Common myeloid progenitor, CD34-positive (primary cell): ENCODE measurements at places on chromosomes 1 and 21.
A peak's percentile ranks its signal among the peaks of the same experiment; 100 is the strongest.

DNA sequence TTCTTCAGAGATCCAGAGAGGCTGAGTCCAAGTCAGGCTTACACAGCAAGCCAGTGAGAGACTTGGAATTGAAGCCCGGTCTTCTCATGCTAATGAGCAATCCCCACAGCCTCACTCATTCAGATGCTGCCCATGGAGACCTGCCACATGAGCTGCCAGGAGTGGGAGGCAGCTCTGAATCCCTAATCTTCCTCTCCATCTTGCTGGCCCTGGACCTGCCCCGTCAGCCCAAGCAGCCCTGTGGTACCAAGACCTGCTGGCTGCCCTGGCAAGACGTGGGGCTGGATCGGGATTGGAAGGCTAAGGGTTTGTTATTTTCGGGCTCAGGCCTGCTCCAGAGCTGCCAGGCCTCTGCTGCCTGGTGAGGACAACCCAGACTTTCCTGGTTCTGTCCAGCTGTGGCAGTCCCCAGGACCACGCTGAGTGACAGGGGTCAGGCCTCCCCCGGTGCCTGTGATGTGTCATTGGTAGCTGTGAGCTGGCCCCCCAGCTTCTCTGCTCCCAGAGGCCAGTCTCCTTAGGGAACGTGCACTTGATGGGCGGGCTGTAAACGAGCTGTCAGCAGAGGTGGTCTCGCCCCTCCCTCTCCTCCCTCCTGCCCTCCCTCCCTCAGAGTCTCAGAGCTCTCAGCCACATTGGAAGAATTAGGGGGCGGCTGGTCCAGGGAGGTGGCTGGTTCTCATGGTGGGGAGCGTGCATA is 135.0 kb downstream of the FOXD2 start:
- no peak for DNase-seq

GRCh38 chr1:184002071-184002470 is 35.5 kb downstream of the COLGALT2 start:
- DNase-seq, result no peak

DNA sequence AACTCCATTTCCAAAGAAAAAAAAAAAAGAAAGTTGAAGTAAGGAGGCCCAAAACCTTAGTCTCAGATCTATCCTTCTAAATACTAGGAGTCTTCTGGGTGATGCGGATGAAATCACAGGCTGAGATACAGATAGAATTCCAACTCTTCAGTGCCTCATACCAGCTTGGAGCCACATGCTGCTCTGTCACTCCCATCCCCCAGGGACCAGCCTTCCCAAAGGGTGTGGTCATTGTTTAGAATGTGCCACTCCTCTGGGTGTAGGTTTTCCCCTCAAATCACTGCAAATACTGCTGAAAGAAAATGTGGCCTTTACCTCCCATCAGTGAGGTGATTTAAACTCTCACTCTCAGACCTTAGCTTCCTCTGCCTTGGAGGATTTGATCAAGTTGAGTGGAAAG is 112.9 kb downstream of the CDC7 start:
- no peak for DNase-seq

- DNase-seq, result no peak
Measured at GRCh38 chr1:36567601-36568341, 85.1 kb upstream of the CSF3R start.

DNA sequence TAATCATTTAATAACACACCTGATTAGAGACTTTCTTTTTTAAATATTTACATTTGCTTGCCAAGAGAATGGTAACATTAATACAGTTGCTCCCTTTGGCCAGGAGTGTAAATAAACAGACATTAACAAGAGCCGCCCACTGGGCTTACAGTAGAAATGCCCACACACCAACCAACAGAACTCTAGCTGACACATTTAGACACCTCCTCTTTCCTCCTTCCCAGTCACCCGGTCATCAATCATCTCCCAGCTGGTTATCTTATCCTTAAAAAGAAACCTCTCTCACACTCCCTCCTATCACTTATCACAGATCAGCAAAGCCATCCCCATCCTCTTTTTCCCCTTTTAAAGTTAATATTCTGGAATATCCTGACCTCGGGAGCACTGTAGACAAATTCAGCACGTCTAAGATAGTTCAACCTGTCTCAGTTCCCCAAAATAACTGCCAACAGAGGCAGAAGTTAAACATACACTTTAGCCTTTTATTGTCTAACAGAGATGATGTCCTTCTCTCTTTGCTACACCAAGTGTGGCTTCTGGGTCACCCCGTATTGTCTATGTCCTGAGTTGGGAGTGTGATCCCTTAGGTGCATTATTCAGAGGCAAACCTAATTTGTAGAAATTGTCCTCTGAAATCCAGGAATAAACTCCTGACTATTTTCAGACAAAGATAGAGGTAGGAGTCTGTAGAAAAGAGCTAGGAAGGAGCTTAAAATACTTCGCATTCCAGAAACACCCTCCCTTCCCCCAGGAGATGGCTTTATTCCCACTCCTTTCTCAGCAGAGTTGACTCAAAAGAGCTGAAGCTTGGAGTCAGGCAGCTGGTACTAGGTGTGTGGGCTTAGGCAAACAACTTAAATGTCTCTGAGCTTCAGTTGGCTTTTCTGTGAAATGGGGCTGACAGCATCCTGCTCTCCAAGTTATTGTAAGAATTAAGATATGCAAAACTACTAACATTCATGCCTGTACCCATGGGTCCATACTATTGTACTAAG is 8.8 kb downstream of the MYCL start:
- peak; percentile 67 for DNase-seq

DNA sequence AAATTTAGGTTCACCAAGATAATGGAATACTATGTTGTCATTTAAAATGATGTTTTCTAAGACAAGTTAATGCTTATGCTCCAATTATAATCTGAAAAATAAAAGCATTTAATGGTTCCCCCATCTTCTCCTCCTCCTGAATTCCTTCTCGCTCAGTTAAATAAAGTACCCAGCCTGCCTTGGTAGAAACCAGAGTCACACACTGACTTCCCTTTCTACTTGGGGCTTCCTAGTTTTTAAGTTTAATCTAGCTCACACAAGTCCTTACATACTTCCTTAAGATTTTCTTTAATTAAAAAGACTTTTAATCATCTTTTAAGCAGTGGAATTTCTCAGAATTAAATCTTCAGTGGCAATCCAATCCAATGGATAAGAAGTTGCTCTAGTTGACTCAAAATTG is 32.9 kb downstream of the CD58 start:
- no peak for DNase-seq

DNA sequence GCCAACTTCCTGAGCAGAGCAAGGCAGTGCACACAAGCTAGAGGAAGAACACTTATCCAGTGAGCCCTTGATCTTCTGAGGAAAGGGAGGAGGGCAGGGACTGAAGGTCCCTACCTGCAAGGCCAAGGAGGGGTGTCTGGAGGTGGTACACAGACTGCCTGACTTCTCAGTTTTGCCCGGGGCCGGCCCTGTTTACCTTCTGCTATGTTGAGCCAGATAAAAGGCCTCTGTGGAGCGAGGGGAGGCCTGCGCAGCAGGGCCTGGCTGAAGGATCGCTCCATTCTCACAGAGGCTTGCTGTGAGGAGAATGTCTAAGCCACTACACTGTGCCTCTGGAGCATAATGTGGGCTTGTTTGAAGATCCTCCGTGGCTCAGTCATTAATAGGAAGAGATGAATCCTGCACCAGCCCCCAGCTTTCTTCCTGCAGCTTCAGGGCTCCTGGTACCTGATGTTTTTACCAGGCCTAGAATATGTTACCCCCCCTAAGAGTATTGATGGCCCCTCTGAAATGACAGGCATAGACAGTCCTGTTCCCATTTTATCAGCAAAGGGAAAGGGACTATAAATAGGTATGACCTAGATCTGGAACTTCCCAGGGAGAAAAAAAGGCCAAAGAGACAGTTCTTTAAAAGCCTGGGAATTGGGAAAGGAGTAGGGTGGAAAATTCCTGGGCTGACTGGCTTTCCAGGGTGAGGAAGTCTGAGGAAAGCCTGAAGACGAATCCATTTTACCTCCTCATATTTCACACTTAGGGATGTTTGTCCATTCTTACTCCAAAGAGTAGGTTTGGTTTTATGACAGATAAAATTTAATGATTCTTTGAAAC is 4.7 kb downstream of the POGK start:
- no peak for DNase-seq

DNA sequence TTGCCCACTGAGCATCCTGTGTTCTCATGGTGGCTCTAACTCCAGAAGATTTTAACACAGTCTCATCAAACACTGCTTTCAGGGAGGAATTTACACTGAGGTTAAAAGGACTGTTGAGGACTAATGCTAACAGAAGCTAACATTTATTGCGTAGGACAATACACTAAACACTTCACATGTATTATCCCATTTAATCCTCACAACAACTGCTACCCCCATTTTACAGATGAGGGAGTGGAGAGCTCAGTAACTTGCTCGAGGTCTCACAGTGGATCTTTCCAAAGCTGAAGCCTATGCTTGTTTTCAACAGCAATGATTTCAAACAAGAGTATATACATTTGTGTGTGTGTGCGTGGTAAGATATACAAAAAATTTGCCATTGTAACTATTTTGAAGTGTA is 13.9 kb downstream of the ATF3 start:
- DNase-seq, result no peak

DNA sequence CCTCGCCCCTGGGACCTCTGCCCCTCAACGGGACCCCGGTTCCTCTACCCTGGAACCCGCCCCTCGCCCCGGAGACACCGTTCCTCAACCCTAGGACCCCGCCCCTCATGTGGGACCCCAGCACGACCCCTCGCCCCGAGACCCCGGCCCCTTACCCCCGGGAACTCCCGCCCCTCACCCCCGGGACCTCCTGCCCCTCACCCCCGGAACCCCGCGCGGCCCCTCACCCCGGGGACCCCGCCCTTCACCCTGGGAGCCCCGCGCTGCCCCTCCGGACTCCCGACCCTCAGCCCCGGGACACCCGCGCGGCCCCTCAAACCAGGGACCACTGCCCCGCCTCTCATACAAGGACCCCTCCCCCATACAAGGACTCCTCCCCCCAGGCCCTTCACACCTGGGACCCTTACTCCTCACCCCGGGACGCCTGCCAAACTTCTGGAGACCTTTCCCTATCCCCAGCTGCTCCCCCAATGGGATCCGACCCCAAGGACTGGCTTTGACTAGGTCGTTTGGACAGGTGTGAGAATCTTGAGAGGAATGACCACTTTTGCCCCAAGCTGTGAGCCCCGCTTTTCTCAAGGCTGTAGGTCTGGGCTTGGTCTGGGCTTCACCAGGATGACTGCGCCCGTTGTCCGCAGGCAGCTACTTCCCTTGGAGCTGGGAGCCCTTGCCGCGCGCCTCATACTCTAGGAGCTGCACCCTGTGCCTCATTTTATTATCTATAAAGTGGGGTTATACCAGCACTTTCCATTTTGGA is 843 bp downstream of the DIP2A start:
- DNase-seq, result no peak

- DNase-seq, result no peak
Measured at GRCh38 chr1:78622548-78622947, 2.3 kb downstream of the IFI44L start.

DNA sequence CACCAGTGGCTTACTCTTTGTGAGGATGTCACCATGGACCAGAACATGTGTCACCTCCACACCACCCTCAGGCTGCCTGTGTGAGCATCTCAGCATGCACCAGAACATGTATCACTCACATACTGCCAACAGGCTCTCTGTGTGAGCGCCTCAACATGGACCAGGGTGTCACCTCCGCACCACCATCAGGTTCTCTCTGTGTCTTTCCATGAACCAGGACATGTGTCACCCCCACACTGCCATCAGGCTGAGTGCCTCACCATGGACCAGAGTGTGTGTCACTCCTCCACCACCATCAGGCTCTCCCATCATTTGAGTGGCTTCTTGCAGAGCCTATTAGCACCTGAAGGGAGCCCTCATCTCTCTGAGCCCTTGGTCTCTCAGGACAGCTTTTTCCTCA is 125.2 kb downstream of the ZNF648 start:
- DNase-seq, result no peak

- no peak for DNase-seq
Measured at GRCh38 chr1:24657781-24658180, 14.7 kb downstream of the SRRM1 start.

GRCh38 chr1:209544098-209544497 is 39.4 kb upstream of the CAMK1G start:
- no peak for DNase-seq

- DNase-seq, result no peak
Measured at GRCh38 chr1:52332411-52332810, 33.6 kb downstream of the CC2D1B start.

GRCh38 chr1:37502104-37502503 is 12.5 kb downstream of the MEAF6 start:
- no peak for DNase-seq

- no peak for DNase-seq
Measured at GRCh38 chr1:106637566-106637965, 418.9 kb upstream of the PRMT6 start.

DNA sequence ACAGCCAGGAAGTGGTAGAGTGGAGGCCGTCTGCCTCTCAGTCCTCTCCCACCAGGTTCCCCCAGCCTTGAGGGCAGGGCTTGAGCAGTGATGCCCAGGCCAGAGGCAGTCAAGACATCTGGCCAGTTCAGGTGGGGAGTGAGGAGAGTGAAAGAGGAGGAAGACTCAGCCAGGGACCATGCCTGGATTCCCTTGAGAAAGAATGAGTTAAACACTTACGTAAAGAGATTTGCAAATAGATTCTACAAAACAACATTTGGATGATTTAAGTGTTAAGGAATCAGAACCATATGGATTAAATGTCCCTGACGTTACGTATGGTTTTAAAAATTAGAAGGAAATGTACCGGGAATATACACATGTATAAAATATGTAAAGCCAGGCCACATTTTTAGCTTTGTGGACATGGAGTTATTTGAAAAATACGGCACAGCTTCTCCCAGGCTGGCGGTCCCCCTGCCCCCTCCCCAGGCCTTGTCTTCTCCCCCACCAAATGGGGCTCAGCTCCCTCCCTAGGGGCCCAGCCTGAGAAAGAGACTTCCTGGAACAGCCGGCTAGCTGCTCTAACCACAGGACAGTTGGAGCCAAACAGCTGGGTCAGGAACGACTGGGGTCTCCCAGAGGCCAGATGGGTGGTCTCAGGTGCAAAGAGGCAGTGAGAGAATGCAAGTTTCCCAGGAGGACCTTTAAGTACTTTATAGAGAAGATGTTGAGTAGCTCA is 188.3 kb upstream of the EDN2 start:
- DNase-seq, result peak; percentile 31

DNA sequence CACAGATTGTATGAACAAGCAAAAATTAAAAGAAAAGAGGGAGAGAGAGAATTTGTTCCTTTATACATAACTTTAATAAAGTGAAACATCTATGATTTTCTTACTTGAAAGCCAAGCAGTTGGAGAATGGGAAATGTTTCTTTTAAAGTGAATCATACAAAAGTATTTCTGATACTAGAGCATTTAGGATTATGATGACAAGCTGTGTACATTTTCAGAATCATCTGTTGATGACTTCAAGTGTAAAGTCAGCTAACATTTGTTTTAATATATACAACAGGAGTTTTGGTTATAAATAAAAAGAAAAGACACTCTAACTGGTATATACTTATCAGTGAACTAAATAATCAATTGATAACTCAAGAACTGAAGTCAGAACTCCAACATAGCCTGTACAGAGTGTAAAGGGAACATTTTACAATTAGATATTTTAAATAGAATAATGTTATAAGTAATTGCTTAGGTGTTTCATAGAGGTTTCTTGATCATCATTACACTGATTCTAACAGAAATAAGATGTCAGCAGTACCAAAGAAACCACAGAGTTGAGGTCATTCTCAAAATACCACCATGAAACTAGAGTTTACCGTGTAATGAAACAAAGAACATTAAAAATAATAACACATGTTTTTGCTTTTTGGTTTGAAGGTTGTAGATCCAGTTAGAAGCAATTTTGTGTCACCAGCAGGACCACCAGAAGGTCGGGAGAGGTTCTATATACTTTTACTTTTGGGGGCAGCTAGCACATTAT is 103.4 kb downstream of the COL24A1 start:
- DNase-seq, result no peak

GRCh38 chr1:244628789-244629188 is 24.1 kb upstream of the DESI2 start:
- DNase-seq, result peak; percentile 1

- peak; percentile 49 for DNase-seq
Measured at GRCh38 chr1:21764615-21765423, 18.1 kb downstream of the USP48 start.
